ENCODE measurements at places on chromosomes 6 and 20. TPM values are rescaled to one million over a fixed set of nuclear protein-coding genes. Genes with fewer than 3 reads are reported as not detected.

Gene PAQR8
- 6.9 TPM for polyA plus RNA-seq

DNA sequence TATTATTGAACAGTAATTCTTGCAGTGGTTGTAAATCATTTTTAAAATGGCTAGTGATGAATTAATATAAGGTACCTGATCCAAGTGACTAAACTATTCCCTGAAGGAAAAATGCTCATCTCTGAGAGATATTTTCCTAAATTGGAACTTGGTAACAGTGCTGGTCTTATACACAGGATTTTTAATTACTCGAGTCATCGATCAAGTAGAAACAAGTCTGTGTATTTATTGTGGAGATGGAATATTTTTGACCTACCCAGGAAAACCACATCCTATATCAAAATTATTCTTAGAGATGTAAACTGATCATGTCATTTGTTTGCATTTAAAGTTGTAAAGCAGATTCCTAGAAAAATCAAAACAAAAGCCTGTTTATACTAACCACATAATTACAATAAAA lies 166.9 kb downstream of the MOXD1 start:
- no peak for DNase-seq

Gene DEF6
- 4.6 TPM for polyA plus RNA-seq

DNA sequence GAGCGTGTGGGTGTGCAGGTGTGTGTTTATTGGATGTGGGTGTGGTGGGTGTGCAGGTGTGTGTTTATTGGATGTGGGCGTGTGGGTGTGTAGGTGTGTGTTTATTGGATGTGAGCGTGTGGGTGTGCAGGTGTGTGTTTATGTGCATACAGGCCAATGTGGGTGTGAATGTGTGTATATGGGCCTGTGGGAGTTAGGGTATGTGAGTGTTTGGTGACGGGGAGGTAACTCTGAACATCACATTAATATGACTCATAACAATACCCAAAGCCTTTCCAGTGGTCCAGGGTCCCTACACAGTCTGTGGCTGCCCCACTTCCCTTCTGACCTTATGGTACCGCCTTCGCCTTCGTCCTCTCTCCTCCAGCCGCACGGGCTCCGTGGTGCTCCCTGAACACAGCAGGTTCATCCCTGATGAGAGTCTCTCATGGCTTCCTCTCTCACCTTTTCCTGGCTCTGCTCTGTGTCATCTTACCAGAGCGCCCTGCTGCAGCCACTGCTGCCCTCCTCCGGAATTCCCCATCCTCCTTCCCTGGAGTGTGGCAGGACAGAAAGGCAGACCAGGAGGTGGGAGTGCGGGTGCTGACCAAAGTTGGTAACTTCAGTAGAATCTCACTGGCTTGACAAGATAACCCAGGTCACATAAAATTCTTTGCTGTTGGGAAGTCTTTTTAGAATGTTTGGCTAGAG lies 80.0 kb downstream of the SLC2A10 start:
- DNase-seq = no peak

DNA sequence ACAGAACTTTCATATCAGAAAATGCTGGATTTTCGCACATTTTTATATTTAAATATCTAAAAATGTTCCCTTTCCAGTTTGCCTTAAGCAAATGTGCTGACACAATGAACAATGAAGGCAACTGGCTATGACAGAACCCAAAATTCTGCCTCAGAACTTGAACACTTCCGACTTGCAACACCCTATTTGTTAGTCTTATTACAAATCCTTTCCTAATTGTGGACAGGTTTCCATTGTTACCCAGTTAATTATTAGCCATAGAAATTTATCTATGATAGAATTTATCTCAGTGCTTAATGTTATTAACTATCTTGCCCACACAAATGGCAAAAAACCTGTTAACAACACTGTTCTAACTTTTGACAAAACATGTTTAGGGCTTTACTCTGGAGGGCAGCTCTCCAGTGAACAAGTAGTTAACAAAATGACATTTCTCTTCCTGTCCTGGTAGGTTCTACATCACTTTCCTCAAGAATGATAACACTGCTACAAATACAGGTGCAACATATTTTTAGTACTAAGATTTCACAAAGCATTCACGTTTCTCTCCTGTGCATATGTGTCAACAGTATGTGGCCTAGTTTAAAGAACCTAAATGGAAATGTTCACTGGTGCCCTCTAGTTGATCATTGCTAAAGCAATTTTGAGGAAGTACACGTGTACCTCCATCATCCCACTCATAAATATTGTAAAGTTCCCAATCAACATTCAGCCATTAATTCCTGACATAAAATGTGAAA lies 58.4 kb downstream of the HIVEP2 start:
- no peak for DNase-seq
